ENCODE measurements at places on chromosomes 7 and 10.
A peak's percentile ranks its signal among the peaks of the same experiment; 100 is the strongest.

DNA sequence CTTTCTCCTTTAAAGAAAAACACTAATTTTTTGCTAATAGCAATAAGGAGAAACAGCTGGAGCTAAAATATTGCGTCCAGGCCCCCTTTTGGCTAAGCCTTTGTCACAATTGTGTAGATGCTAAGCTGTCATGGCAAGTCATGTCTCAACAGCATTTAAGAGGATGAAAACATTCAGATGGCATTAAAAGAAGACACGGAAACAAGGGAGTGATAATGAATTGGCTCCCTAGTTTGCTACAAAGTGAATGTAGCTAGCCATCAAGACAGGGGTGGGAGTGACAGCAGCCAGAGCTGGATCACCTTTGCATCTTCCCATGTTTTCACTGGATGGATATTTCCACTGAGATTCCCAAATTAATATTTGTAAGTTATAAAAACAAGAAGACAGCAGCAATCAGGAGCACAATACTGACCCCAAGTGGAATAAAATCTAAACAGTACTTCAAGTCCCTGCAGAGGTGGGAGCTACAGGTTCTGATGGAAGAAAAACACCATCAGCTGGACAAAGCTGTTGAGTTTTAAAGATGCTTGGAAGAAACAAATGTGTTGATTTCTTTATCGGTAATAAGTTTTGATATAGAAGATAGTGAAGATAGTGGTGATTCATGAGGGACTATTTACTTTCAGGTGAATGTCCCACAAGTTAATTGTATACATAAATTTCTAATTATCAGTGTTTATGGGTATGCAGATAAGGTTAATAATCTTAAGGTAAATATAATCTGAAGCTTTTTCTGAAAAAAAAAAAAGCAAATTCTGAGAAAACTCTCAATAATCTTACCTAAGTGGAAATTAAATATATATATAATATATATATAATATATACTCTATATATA is 129.4 kb downstream of the SLC16A9 start:
- peak; percentile 11 for DNase-seq

- no peak for DNase-seq
These were observed 52.8 kb downstream of the CHN2 start for GRCh38 chr7:29247224-29247962.

DNA sequence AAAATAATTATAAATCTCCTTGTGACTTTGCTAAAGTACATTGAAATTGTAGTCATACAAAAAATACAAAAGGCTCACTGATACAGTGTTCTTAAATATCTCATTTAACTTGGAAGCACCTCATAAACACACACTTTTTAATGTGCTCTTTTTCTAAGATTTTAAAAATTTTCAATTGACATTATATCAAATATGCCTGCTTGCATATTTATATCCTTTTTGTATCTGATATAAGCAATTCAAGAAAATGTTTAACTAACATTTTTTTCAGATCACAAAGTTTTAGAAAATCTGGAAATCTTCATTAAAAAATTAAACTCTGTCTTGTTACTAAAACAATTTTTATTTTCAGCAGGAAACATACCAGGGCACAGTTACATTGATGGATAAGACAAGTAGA is 661.5 kb downstream of the REEP3 start:
- DNase-seq: no peak

DNA sequence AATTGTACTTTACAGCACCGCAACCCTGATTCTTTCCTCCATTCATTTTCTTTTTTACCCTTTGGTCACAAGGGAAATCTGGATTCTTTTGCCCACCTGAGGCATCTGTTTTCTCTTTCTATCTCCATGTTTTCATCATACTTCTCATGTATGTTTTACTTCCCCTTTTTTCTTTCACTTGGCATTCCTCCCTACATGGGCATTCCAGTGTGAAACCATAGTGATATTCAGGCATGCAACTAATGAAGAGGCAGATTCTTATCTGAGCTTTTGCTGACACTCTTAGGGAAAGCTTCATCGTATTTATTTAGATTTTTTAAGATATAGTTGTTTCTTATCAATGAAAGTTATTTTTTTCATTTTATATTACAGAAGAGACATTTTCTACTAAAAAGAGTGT is 405.2 kb upstream of the TEX47 start:
- DNase-seq: no peak

- DNase-seq: peak; percentile 58
These were observed 12.2 kb downstream of the CCDC6 start for GRCh38 chr10:59894114-59894513.

DNA sequence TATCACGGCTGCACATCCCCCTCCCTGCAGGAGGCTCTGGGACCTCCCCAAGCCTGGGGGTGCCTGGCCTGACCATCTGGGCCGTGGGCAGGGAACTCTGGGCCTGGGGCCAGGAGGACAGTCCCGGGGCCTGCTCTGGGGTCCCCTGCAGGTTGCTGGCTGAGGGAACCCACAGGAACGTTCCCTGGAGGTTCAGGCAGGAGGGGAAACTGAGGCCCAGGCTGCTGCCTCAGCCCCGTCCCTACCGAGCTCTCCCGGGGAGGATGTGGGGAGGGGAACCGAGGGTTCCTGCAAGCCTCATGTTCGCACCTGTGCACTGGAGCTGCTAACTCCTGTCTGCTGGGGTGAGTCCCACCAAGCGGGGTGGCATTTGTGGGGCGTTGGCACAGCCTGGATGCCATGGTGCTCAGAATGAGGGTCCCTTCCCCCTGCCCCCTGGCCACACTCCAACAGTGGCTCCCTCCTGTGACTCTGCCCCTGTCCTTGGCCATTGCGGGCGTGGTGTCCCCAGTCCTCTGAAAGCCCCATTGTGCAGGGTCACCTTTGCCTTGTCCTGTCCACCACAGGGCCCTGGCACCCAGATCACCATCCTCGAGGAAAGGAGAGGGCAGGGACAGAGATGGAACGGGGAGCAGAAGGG is 9.4 kb downstream of the ELFN1 start:
- DNase-seq: no peak

- DNase-seq: no peak
These were observed 21.0 kb downstream of the NUDT13 start for GRCh38 chr10:73131301-73131700.

DNA sequence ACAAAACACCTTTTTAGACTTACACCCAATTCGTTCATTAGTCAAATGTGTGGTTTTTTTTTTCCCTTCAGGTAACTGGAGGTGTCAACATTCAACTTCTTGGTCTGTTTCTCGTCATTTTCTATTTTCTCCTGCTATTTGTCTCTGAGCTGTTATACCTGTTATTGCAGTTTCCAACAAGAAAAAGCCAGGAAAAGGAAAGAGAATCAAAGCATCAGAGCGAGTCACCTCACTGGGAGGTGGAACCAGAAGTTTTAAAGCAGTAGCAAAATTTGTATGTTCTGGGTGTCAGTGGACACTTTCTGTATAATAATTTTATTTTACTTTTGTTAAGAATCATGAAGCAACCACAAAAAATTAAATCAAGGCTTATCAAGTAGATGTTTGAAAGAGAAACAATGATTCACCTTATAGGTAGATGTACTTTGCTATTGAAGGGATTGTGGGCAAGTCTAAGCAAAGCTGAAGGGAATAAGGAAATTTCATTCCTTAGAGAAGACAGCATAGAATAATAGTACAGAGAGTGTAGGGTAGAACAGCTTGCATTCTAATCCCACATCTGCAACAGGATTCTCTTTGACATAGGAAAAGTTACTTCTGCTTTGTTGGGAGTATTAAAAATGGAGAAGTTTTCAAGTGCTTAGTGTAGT is 675.8 kb downstream of the PCDH15 start:
- DNase-seq: no peak

GRCh38 chr7:42460933-42461332 is 223.9 kb upstream of the GLI3 start:
- DNase-seq: no peak

- no peak for DNase-seq
These were observed 240.2 kb downstream of the MAD1L1 start for GRCh38 chr7:1992554-1992953.

- DNase-seq: no peak
These were observed 139.0 kb downstream of the SEPTIN14 start for GRCh38 chr7:55723621-55723941.

- DNase-seq: peak; percentile 81
These were observed 13.5 kb downstream of the CRYGN start for GRCh38 chr7:151426441-151426903.

GRCh38 chr7:4159761-4160554 is 522.1 kb upstream of the FOXK1 start:
- no peak for DNase-seq

DNA sequence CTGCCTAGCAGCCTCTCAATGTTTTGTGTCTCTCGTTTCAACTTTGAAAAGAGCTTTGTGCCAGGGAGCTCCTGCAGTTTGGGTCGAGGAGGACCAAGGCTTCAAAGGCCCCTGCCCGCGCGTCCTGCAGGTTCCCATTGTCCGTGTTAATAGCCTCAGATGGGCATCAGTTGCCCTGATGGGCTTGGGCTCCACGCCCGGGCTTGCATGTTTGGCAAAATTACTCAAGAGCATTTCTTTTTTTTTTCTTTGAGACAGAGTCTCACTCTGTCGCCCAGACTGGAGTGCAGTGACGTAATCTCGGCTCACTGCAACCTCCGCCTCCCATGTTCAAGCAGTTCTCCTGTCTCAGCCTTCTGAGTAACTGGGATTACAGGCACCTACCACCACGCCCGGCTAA is 636.6 kb downstream of the SDK1 start:
- DNase-seq: no peak

DNA sequence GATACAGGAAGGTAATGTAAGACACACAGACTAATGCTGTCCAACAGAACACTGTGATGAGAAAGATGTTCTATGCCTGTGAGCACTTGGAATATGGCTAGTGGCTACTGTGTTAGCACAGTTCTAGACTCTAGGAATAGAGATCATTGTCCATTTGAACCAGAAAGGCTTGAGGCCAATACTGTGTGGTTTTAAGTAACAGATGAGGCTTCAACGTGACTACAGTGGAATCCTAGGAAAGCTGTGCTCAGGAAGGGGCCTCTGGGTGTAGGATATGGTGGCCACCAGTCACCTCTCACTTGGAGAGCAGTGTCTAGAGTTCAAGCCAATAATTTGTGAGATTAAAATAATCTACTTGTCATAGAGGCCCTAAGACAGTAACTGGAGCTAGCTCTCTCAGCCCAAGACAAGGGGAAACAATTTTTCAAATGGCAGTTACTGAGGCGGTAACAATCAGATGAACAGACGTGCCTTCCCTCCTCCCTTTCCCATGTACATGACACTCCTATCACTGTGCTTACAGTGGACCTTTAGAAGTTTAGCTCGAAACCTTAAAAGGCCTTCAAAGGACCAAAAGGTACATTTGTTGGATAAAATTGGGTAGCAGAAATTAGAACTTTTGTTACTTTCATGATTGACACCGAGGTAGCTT is 10.2 kb downstream of the ZDHHC16 start:
- no peak for DNase-seq

DNA sequence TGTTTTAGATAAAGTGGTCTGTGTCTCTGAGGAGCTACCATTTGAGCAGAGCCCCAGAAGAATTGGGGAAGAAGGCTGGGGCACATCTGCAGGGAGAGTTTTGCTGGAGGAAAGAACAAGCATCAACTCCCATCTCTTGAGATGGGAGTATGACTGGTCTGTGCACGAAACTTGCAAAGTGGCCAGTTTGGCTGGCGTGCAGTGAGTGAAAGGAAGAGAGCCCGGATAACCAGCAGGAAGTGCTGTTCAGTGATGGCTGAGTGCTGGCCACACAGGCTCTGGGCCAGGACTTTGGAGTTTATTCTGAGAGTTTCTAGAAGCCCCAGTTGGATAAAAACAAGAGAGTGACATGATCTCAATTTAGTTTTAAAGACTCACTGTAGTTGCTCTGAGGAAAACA is 34.4 kb upstream of the SVIL start:
- DNase-seq: no peak

GRCh38 chr10:28788762-28789161 is 111.4 kb downstream of the BAMBI start:
- no peak for DNase-seq

DNA sequence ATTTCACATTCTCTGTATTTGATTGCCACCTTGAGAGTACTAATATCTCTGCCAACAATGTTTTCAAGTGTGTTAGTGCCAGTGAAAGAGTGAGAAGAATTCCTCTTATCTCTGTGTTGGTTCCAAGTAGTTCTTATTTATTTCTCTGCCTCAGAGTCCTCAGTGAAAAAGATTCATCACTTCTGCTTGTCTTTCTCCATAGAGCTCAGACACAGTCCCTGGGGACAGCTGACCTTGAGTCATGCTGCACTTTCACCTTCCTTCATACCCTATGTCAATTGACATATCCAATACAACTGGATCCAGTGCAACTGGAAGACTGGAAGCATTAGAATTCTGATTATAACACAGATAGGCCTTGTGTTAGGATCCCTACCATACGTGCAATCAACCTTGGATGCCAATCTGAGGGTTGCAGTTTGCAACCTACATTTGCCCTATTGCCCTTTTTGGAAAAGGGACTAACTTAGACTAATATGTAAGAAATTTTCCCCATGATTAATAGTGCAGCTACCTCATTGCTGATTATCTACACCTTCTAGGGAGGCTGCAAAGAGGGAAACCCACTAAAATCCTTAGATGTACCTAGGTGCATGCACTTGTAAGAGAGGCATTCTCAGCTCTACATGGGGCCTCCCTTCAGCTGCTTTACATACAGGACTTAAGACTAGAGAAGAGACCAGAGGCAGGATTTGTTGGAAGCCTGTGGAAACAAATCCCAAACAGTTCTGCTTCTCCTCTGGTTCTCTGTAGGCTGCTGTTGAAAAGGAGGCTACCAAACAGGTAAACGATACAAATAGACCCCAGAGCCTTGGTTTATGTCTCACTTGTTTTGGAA is 8.4 kb downstream of the IFIT2 start:
- DNase-seq: no peak

- DNase-seq: no peak
These were observed 452 bp downstream of the SEMA3C start for GRCh38 chr7:80918399-80918798.

DNA sequence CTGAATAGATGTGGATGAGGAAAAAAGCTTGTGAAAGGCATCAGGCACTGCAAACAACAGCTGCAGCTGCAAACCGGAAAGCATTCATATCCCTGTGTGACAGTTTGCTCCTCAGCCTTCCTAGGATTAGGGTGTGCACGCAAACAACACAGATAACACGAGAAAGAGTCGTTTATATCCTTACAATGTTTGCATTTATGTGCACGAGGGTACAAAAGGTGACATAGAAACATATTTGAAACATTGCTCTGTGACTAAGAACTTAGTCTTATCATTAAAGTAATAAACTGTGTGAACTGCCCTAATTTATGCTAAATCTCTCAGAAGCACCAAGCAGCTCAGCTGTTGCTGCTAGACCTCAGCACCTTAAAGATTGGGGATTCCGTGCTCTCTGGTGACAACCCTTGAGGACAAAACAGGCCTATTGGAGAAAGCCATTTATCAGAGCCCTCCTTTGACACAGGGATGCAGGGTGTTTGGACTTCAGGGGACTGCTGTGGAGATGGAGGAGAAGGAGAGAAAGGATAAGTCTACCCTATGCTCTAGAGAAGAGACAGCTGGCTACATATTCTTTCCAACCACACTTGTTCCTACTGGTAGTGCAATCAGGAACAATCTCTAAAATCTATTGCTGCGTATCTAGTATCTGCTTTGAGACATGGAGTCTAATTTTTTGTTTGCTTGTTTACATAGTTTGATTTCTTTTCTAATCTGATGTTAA is 176.2 kb downstream of the GNAT3 start:
- no peak for DNase-seq
